Stimulated activated CD4-positive, alpha-beta T cell treated with anti-CD3 and anti-CD28 coated beads, Interleukin-15, amount 100 ng/mL, for 48 hours (primary cell): ENCODE measurements at places on chromosomes 16 and 17.

GRCh38 chr16:31134625-31135534 lies 647 bp downstream of the PRSS8 start:
- no peak for DNase-seq

DNA sequence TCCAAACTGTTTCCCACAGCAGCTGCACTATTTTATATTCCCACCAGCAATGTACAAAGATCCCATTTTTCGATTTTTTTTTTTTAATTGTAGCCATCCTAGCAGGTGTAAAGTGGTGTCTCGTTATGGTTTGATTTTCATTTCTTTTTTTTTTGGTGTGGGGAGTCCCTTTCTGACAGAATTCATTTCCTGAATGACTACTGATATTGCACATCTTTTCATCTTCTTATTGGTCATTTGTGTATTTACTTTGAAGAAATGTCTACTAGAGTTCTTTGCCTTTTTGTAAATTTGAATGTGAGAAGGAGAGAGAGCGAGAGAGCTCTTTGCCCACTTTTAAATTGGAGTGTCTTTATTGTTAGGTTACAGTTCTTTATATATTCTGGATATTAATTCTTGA lies 14.0 kb downstream of the CYB5B start:
- DNase-seq = no peak

GRCh38 chr17:77291591-77292386 lies 151.0 kb downstream of the SEC14L1 start:
- DNase-seq = no peak

GRCh38 chr17:19650826-19651225 lies 2.3 kb downstream of the ALDH3A2 start:
- DNase-seq = no peak

DNA sequence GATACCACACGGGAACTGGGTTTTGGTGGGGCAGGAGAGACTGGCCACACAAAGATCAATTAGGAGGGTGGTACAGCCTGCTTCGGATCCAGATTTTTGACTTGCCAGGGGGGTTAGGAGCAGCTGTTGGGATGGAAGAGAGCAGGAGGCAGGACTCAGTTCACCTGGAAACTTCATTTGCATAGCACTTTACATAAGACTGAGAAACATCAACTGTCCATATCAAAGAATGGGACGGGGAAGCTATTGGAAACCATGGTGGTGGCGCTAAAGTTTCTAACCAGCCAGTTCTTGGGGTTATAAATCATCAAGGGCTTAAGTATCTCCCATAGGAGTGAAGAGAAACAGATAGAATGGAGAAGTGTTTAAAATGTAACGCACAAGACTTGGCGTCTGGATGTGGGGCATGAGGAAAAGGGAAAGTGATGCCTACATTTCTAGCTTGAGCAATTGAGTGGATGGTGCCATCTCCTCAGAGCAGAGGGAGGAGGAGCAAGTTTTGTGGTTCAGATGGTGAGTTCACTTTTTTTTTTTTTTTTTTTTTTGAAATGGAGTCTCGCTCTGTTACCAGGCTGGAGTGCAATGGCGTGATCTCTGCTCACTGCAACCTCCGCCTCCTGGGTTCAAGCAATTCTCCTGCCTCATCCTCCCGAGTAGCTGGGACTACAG lies 6.4 kb upstream of the SRCAP start:
- DNase-seq = no peak

DNA sequence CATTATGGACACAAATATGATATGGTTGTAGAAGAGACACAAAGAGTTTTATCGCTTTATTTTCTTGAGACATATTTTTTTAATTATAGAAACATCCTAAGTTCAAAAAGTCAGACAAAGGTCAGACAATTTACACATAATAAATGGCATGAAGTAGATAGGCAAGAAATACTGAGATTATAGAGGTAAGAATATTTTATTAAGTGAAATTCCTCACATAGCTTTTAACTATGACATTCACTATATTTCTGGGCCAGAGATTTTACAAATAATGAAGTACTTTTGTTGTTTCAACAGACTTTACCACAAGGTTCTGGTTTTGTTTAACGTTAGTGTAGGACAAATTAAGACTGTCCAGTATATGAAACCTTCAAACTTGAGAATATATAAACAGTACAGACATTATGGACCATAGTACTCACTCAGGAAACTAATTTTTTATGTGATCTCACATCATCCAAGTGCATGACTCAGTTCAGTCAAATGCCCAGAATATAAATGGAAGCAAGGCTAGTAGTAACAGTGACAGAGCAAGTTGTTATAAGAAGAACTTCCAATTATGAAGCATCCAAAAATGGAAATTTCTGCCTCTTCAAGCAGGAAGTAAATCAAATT lies 394.8 kb downstream of the KCNJ2 start:
- DNase-seq = no peak

GRCh38 chr17:62705778-62706597 lies 78.5 kb downstream of the MRC2 start:
- no peak for DNase-seq

GRCh38 chr17:66713533-66714042 lies 121.3 kb upstream of the CACNG5 start:
- no peak for DNase-seq

DNA sequence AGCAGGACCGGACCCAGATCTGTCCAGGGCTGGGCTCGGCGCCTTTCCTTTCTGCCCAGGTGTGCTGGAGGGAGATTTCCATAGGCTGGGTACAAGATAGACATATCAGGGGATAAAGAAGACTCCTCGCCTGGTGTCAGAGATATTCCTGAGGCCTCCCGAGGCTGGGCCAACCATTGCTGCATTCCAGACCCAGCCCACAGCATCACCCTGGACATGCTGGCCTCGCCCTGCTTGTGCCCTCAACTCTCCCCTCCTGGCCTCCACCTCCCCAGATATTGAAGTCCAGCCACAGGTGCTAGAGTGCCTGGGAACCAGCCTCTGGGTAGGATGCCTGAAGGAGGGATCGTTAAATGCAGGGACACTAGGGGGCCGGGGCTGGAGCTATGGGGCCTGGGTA lies 2.1 kb downstream of the CD300LG start:
- DNase-seq = no peak

GRCh38 chr17:69327060-69327831 lies at the start of gene ABCA5:
Gene ABCA5 (minus strand): TSS chr17:69327133. CDS start chr17:69314415, 12,718 bp downstream.
- peak; percentile 77 for DNase-seq

DNA sequence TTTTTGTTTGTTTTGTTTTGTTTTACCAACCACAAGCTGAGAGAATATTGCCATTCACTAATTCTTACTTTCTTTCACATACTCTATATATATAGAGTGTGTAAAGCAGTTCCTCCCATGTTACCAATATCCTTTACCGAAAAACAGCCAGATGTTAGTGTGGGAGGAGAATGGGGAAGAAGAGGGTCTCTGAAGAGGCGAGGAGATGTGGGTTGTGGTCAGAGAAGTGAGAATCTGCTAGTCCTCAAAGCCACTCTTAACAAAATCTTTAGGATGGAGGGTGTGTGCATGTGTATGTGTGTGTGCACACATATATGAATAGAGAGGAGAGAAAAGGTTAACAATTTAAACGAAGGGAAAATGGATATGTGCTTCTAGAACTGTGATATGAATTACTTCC lies 80.6 kb downstream of the TUBD1 start:
- no peak for DNase-seq

DNA sequence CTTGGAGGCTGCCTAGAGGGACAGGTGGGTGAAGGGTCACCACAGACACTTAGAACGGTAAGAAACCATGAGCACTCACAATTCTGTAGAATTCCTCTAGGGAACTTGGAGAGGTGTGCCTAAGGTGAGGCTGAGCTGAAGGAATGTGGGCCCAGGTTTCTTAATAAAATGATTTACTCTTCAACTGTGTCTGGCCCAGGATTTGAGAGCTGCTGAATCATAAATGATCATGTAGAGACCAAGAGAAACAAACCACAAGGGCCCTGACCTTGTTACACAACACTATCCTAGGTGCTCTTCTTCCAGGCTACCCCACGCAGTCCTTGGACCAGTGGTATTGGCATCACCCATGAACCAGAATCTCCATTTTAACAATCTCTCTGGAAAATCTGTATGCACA lies 27.7 kb downstream of the ZNF18 start:
- no peak for DNase-seq

DNA sequence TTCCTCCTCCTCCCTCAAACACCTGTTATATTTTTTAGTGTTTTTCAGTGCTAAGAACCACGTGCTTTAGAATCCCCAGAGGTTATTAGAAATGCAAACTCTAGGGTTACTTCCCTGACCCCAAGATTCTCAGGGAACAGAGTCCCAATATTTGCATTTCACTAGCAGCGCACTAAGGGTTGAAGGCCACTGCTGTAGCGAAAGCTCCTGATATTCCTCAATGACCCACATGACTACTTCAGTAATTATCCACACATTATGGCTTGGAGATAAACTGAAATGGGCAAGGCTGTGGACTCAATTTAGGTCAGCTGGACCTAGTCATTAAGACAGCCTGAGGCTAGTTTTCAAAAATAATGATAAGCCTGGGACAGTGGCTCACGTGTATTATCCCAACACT lies 78.5 kb upstream of the BCAR1 start:
- DNase-seq = no peak

DNA sequence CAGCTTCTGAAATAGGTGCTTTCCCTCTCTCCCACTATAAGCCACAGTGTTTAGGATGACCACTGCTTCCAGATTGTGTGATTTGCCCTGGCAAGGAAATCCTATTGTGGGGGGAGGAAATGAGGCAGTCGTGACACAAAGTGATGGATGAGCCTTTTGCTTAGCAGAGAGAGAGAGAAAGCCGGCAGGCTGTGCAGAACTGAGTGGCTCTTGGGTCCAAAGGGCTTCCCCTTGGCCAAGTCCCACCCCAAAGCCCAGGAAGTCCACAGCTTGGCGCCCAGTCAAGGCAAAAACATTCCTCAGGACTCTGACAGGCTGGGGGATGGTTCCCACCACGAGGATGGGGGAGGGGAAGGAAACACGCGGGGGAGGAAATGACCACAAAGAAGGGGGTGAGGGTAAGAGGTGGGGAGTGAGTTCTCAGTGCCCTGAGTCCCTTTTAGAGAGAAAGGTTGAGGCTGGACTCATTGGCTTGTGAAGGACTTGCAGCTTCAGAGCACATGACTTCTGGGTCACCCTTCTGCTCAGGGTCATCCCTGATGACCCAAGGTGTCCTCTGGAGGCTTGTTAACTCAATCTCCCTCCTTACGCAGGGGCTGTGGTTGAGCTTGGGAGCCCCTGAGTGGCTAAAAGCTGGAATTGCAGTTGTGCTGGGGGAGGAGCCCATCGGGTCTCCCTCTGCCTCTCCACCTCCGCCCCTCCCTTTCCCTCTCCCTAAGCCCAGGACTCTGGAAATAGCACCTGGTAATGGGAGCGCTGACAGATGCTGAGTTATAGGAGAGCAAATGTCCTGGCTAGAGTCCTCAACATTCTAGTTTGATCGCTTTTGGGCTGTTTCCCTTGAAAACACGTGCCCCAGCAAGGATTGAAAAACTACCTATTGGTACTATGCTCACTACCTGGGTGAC lies 10.3 kb upstream of the MSL1 start:
- DNase-seq = no peak

DNA sequence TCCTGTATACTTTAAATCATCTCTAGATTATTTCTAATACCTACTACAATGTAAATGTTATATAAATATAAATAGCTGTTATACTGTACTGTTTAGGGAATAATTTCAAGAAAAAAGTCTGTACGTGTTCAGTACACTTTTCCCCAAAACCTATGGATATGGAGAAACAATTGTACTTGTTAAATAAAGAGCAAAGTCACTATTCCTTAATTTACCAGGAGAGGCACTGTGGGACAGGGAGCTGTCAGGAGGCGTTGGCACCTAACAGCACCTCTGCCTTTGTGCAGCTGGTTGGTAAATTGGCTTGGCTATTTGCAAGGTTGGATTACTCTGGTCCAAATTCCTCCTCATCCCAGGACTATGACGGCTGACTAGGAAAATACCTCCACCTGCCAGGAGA lies 28.0 kb downstream of the CRHR1 start:
- DNase-seq = no peak

DNA sequence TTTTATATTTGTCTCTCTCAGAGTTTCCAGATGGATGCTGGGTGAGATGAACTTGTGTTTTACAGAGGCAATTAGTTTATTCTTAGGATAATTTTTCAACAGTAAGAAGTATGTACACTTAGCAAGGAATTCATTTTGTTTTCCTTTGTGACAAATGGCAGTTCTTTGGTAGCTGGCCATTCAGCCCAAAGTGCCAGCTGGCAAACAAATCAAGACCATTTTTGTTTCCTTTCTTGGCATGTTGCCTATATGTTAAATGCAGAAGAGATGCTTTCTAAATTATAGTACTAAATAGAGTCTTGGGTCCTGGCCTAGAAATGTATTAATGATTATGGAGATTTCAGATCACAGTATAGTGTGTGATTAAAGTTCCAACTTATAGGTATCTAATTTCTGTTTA lies 337.1 kb downstream of the CNTNAP4 start:
- no peak for DNase-seq

DNA sequence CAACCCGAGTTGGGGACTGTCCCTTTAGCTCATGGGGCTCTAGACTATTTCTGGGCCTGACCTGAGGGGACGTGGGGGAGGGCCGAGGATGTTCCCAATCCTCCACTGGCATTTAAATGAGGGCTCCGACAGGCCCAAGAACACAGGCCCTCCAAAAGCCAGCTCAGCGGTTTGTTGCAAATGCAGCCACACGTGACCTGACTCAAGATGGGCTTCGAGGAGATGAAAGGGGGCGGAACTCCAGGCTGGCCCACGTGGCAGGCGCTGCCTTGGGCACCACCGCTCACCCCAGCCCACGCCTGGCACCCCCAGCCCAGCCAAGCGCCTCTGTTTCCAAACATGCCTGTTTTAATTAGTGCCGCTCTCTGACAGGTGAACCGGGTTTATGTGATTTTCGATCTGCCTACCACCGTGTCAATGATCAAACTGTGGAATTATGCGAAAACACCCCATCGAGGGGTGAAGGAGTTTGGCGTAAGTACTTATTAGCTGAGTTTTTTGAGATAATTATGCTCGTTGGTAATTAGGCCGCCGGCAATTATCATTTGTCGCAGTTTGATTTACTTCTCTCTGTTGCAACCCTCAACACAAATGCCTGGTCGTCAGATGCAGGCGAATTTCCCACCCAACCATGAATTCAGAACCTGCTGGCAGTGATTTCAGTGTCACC lies 226.7 kb downstream of the KATNIP start:
- no peak for DNase-seq

GRCh38 chr16:79293836-79294460 lies 306.6 kb downstream of the MAF start:
- DNase-seq = no peak

GRCh38 chr17:72665852-72666851 lies 426.3 kb downstream of the SLC39A11 start:
- no peak for DNase-seq
